Trophoblast cell (in vitro differentiated cells and primary cell): ENCODE measurements at places on chromosomes 3 and 15.

GRCh38 chr3:42510325-42510724 is 7.9 kb downstream of the VIPR1 start:
- no peak for DNase-seq

DNA sequence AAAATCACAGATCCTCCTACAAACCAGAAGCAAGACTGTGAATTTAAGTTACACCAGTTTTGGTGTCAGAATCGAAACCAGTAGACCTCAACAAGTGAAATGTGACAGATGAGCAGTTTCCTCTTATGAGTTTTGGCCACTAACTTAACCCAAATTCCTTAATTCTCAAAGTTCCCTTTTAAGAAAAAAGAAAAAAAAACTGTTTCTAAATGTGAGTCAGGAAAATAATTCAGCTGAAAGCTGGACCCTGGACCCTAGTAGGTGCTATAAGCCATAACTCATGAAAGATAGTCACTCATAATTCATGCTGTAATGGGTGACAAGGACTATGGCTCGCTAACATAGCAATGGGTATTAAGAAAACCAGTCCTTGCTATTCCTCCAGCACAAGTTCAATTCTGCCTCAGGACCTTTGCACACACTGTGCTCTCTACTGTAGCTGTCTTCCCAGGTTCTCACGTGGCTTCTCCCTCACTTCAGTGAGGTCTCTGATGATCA is 9.0 kb upstream of the THRB start:
- DNase-seq: no peak

- DNase-seq: no peak
These were observed 8.1 kb downstream of the ZXDC start for GRCh38 chr3:126467611-126467955.

- DNase-seq: no peak
These were observed 263.6 kb downstream of the TBL1XR1 start for GRCh38 chr3:176933704-176934103.

- DNase-seq: no peak
These were observed 103.7 kb downstream of the MEIS2 start for GRCh38 chr15:36996538-36997181.
